Caco-2 (cell line): ENCODE measurements at places on chromosomes 7 and 10. TPM values are rescaled to one million over a fixed set of nuclear protein-coding genes. Genes with fewer than 3 reads are reported as not detected.

DNA sequence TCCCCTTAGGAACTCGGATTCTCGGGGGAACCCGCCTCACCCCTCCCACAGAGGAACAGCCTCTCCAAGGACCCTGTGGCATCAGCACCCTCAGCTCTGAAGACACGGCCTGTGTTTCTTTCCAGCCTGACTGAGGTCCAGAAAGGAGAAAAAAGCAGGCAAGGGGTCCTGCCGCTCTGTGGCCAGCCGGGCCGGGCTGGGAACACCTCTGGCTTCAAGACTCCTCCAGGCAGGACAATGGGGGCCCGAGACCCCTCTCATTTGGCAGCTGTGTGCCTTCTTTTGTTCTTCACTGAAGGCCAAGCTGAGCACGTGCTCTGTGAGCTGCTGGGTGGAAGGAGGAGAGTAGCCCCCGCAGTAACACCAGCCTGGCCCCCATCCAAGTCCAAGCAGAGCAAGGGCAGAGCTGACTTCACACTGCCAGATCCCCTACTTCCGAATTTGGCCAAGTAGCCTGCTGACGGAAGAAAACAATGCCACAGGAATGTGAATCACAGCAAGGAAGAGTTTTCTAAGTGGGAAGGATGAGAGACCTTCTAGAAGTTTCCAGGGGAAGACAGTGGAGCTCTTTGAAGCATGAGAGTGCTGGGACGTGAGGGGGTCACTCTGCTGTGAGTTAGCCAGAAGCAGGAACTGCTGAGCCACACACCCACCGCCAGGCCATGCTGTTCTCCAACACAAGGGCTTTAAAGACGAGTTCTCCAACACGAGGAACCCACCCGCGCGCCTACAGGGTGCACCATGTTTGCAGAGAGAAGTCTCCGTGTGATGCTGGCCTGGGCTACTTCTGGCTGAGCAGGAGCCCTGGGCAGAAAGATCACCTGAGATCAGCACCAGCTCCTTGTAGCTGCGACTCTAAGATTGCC lies 3.1 kb downstream of the CNPY1 start:
- no peak for DNase-seq

Gene SOSTDC1
- total RNA-seq: 8.1 and 8.4 TPM in 2 replicates

Gene GJD4
- 0.18 TPM in 1 of 2 replicates, not detected in the other for total RNA-seq

- no peak for DNase-seq
These were observed 25.4 kb upstream of the INPP5F start for GRCh38 chr10:119700321-119700954.

DNA sequence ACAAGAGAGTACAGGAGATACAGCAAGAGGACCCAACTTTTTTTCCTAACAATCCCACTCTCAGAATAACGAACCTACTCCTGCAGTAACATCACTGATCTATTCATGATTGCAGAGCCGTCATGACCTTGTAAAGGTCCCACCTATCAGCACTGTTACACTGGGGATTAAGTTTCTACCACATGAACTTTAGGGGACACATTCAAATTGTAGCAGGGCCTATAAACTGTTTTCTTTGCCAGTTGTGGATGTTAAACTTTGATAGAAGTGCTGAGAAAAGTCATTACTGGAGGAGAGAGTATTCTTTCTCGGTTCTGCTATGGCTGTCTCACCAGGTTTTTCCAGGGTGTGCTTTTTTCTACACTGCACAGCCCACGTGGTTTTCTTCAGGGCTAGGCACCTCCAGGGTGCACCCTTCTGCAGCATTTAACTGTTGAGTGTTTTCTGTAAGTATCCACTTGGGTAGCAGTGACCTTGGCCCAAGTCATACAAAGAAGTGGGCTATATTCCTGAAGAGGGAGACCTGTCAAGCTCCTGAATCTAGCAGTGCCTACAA lies 131.6 kb upstream of the AHR start:
- no peak for DNase-seq

DNA sequence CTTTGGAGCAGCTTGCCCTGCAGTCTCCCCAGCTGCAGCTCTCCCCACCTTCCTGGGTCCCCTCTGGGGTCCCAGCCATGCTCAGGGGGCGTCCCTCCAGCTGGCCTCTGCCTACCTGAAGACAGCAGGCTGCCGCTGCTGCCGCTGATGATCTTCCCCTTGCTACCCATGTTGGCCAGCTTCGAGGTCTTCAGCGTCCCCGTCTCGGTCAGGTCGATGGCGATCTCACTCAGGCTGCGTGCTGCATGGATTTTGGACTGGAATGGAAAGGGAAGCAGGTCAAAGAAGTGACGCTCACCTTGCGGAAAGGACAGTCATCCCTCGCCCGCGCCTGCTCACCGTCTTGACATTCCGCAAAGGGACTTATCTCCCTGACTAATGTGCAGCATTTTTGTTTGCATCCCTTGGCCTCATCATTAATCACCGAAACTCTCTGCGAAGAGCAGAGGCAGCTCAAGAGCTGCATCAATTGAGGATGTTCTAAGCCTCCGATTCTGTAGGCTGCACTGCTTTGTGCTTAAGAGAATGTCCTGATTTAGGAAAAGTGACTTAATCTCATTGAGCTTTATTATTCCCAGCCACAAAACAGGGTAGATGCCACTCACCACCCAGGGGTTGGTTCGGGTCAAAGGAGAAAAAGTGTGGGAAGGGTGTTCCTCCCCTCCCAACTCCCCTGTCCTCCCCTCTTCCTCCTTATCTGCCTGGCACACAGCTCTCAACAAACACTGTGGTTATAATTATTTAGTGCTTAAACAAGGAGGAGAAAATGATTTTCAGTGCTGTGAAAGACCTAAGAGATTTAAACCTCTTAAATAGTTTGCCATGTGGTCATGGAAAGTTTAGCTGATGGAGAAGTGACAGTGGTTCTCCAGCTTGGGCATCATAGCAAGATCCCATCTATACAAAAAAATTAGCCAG lies 107.3 kb downstream of the PRPF18 start:
- no peak for DNase-seq

DNA sequence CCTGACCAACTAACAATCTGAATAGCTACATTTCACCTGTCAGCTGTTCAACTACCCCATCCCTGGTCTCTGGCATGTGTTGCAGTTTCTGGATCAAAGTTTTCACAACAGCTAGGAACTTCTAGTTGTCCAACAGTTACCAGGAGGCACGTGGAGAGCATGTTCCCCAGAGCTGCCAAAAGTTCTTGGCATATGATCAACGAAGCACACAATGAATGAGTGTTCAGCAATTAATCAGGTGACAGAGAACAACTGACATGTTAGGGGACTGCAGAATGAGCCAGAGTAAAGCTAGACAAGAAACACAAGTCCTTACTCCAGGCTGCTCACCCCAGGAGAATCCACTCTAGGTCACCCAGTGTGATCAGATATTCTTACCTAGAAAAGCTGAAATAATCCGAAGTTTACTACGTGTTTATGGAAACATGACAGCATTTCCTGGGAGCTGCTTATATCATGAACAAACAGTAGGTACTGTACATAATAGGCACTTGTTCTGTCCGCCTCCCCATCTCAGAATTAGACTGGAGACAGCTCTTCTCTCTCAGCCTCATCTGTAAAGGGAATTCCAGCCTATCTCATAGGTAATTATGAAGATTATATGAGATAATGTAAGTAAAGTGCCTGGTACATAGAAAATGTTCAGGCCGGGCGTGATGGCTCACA lies 50.6 kb downstream of the ZNF438 start:
- no peak for DNase-seq

DNA sequence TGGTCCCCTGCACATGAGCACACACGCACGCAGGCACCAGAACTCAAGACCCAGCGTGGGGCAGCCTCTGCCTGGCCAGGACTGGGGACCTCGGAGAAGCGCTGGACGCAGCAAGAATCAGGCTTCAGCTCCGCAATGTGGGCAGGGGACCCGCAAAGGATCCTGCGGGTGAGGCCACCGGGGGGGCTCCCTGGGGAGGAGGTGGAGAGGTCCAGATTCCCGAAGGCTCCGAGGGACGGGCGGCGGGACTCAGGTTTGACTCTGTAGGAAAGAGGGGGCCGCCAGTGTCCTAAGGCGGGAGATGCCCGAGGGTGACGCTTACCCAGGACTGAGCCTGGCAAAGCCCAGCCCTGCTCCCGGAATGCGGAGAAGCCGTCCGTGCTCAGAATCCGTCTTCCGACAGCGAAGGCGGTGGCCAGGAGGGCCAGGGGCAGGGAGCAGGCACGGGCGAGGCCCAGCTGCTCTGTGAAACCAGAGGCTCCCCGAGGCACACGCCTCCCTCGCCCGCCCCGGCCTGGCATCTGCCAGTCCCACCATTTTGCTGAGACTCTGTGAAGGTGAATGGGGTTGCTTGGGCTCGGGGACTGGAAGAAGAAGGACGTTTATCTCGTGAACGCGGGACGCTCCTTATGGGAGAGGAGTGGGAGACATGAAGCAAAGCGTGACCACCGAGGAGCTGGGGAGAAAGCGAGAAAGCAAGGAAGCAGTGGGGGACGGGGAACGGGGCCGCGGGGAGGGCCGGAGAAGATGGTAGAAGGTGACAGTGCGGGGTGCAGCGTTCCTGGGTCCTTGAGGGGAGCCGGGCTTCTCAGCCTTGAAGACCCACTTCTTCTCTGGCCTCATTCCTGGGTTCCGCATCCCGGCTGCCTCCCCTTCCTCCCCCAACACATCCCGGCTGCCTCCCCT lies 489.2 kb downstream of the PTPRN2 start:
- DNase-seq: no peak

GRCh38 chr10:69516316-69516715 lies 56.9 kb downstream of the NEUROG3 start:
- DNase-seq: peak; percentile 74

GRCh38 chr10:115049960-115050359 lies 43.2 kb upstream of the ATRNL1 start:
- no peak for DNase-seq

Gene AQP1
- total RNA-seq: 0.19 and 0.52 TPM in 2 replicates

GRCh38 chr10:125568156-125568555 lies 114.8 kb downstream of the TEX36 start:
- no peak for DNase-seq

DNA sequence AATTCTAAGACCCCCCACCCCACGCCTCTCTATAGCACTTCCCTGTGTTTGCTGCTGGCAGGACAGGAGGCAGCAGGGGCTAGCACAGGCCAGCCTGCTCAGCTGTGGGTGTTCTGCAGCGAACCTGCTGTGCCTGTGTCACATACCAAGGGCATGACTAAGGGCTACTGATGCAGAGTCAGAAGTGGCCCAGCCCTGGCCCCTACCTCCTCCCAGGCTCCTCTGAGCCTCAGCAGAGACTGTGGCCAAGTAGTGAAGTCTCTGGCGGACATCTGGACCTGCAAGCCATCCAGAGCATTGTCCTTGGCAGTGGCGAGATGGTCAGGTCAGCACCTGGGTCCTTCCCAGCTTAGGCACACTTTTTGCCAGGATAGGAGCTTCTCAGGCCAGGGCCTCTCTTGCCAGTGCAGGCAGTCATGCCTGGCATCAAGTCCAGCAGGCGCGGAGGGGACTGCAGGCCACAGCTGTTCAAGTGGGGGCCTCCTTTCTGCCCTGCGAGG lies 116.3 kb upstream of the RET start:
- peak; percentile 41 for DNase-seq

DNA sequence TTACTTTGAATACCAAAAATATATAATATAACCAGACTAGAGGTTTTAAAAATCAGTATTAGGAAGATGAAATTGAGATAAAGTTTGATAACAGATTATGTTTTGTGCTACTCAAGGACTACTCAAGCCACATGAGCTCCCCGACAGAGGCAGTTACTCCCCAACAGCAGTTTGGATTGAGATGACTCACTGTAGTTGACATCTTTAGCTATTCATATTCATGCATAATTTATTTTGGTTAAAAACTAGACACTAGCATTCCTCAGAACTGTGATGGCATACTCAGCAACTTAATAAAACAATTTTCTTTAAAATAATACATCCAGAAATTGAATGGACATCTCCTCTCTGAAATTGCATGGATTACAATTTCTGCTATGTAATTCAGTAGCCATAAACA lies 19.6 kb downstream of the PCLO start:
- DNase-seq: no peak

DNA sequence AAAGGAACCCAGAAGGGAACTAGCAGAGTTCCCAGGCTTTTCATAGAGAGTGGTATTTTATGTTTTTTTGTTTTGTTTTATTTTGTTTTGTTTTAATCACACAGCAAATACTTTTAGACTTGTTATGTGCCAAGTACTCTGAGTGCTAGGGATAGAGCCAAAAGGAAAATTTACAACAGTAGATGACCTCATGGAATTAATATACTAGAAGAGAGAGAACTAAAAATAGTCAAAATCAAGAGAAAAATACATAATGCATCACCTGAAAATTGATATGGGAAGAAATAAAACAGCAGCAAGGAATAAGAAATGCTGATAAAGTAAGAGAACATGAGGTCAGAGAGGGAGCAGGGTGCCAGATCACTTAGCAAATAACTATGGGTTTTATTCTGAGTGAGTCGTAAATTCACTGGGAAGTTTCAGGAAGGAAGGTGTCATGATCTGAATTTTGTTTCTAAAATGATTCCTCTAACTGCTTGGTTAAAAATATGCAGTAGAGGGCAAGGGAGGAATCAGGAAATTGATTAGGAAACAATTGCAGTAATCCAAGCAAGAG lies 351.0 kb downstream of the ANKRD7 start:
- no peak for DNase-seq

- no peak for DNase-seq
These were observed 66.2 kb upstream of the CCNY start for GRCh38 chr10:35270100-35270499.

- peak; percentile 32 for DNase-seq
These were observed 121.6 kb upstream of the ZNF92 start for GRCh38 chr7:65251851-65252620.

Gene CNPY1
- not detected in 2 replicates for total RNA-seq

Gene NODAL
- 0.59 and 1.3 TPM in 2 replicates for total RNA-seq

DNA sequence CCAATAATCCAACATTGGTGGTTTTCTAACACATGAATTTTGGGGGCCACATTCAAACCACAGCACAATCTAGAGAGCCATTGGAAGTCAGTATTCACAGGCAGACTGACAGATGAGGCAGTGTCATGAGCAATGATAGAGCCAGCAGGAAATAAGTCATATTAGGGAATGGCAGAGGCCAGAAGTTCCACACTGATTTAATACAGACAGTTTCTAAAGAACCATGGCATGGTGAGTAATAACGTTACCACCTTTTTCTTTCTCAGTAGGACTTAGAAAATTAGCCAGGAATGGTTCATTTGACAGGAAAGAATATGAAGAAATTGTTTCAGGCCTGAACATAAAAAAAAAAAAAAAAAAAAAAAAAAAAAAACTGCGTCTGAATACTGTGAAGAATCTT lies 210.3 kb downstream of the GPAM start:
- no peak for DNase-seq

GRCh38 chr10:104767745-104768144 lies 126.7 kb downstream of the SORCS3 start:
- no peak for DNase-seq

Gene VWC2
- not detected in 2 replicates for total RNA-seq

- no peak for DNase-seq
These were observed 306.3 kb upstream of the SP8 start for GRCh38 chr7:21092766-21093702.

Gene FOXP2
- total RNA-seq: not detected in 2 replicates

Gene PRLHR
- total RNA-seq: not detected in 2 replicates

- DNase-seq: no peak
These were observed 25.8 kb downstream of the TMEM254 start for GRCh38 chr10:80104066-80104926.

Gene MEIG1
- not detected in 2 replicates for total RNA-seq

Gene RHBDD2
- 50.1 and 55.6 TPM in 2 replicates for total RNA-seq

Gene HKDC1
- 18.7 and 24.5 TPM in 2 replicates for total RNA-seq

GRCh38 chr7:138075350-138075749 lies 909 bp upstream of the AKR1D1 start:
- DNase-seq: no peak

Gene CFTR
- total RNA-seq: 130 and 132 TPM in 2 replicates

- DNase-seq: no peak
These were observed 39.0 kb upstream of the IFRD1 start for GRCh38 chr7:112411186-112411795.

Gene FOXK1
- 50.8 and 51.2 TPM in 2 replicates for total RNA-seq
